ENCODE measurements at places on chromosomes 2 and 18.

DNA sequence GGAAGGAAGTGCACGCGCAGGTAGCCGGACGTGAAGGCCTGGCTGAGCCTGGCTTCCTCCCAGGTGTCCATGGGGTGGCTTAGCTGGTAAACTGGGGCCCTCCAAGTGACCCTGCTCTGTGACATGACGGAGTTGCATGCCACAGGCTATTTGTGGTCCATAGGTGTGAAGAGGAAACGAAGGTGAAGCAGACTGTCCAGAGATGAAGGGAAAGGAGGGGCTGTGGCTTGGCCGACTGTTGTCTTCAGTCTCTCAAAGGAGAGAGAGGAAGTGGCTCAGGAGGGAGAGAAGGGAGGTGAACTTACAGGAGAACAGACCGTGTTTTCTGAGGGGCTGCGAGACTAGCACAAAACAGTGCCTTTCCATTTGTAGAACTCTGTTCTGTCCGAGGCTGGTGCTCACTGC, 19.3 kb downstream of the INPP5D start:
- DNase-seq = peak; percentile 52

DNA sequence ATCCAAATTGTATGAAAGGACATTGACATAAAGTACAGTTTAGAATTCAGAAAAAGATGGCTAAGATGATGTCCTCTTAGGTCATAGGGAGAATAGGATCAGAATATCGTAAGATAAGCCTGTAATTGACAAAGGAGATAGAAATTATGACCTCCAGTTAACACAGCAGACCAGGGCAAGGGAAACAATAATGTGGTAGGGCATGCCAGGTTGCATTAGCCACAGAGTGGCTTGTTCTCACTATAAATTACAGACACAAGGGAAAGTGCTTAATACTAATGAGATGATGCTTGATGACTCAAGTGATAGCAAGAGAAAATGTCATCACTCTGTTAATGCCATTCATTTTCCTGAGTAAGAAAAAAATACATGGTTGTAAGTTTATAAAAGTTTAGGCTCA, 48.9 kb upstream of the LRP1B start:
- no peak for DNase-seq

DNA sequence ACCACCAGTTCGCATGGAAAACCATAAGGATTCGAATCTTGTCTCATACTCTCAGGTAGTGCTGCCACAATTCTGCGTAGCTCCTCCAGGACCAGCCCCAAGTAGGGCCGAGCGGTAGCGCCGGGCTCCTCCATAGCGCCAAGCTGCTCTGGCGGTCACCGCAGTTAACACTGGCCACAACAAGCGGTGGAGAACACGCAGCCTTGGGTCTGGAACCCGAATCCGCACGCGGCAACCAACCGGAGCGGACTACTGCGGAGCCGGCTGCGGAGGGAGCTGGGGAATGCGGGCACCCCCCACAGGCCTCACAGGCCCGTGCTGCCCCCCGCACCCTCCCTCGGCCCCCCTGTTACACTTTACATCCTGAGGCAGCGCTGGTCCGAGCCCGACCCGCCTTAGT, 531.5 kb downstream of the STK39 start:
- DNase-seq = no peak

GRCh38 chr2:221486106-221486505, 86.0 kb downstream of the EPHA4 start:
- DNase-seq = no peak

GRCh38 chr18:9787712-9788111, 79.6 kb downstream of the RAB31 start:
- DNase-seq = no peak

- peak; percentile 73 for DNase-seq
Measured at GRCh38 chr2:190791347-190791975, 89.2 kb upstream of the GLS start.

DNA sequence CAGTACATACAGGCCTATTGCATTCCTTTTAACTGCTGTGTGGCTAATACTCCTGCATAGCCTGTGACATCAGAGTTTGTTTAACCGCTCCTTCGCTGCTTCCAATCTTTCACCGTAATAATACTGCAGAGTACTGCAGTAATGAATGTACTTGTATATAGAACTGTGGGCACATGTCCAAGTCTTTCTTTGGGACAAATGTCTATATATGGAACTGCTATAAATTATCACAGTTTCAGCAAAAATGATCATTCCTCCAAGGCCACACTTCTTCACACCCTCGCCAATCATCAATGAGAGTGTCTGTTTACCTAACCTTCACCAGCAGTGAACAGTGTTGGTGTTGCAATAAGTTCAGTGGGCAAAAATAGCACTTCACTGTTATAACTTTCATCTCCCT, 230.4 kb downstream of the SP3 start:
- DNase-seq = no peak

DNA sequence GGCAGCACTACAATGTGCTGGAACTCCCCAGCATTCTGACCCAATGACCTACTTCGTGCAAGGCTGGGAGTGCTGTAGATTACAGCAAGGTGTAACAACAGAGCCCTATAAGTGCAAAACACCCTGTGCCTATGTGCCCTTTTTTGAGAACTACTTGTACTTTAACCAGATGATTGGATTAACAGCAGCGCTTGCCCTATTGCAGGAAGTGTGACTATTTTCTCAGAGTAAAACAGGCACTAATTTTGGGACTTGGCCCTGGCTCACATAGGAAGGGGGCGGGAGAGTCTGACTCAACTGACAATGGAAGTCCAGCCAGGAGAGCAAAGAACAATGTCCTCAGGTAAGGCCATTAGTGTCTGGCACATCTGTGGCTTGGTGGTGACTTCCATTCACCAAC, 35.6 kb upstream of the RNF125 start:
- no peak for DNase-seq

GRCh38 chr2:134601264-134601663, 117.5 kb downstream of the TMEM163 start:
- DNase-seq = no peak

GRCh38 chr2:9991221-9991620, 39.7 kb downstream of the GRHL1 start:
- DNase-seq = no peak

DNA sequence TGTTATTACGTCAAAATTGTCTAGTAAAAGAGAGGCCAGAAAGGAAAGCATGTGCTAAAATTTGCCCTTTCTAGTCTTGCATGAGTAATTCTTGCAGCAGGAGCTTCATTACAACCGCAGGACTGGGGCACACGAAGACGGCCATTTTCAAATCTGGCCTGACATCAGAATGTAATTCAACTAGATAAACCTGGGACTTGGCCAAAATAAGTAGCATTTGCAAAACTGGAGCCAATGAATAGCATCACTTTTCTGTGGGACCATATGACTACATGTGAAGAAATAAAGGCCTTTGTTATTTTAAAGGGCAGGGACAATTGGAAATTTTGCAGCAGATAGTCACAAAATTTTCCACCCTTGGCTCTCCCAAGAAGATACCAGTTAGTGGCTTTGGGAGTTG, 3.0 kb upstream of the FZD7 start:
- DNase-seq = no peak

DNA sequence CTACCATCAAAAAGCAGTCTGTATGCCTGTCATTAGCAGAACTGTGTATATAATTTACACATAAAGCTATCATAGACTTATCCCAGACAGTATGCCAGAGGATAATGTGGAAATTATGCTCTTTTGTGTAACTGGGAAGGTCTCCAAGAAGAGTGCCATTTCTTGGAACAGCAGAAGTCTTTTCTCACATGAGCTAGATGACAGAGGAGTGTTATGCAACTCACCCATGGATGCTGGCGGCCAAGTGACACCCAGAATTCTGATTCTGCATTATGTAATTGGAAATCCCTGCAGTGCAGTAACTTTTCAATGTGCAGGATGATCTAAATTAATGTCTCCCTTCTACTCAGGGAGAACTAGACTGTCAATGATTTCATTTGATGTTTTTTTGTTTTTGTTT, 160.0 kb downstream of the UBE2E3 start:
- DNase-seq = no peak

- DNase-seq = peak; percentile 75
Measured at GRCh38 chr2:239934571-239935171, 90.5 kb downstream of the NDUFA10 start.

DNA sequence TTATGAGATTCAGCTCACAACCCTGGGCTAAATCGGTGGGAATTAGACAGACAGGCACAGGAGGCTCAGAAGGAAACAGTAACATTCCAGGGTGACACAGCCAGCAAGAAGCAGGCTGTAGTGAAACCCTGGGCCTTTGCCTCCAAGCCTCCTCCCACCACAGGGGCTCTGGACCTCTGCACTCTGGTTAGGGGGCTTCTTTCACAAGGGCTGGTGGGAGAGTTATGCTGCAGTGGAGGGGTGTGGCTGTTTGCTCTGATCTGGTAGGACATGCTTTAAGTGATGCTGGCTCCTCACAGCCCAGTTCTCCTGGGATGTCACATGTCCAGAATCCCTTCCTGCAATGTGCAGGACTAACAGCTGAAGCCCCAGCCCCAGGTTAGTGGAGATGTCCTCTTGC, 109.9 kb downstream of the TGFA start:
- DNase-seq = no peak

- no peak for DNase-seq
Measured at GRCh38 chr2:168639441-168639898, 163.0 kb upstream of the NOSTRIN start.

GRCh38 chr2:129656081-129656598, 323.3 kb upstream of the RAB6C start:
- no peak for DNase-seq

DNA sequence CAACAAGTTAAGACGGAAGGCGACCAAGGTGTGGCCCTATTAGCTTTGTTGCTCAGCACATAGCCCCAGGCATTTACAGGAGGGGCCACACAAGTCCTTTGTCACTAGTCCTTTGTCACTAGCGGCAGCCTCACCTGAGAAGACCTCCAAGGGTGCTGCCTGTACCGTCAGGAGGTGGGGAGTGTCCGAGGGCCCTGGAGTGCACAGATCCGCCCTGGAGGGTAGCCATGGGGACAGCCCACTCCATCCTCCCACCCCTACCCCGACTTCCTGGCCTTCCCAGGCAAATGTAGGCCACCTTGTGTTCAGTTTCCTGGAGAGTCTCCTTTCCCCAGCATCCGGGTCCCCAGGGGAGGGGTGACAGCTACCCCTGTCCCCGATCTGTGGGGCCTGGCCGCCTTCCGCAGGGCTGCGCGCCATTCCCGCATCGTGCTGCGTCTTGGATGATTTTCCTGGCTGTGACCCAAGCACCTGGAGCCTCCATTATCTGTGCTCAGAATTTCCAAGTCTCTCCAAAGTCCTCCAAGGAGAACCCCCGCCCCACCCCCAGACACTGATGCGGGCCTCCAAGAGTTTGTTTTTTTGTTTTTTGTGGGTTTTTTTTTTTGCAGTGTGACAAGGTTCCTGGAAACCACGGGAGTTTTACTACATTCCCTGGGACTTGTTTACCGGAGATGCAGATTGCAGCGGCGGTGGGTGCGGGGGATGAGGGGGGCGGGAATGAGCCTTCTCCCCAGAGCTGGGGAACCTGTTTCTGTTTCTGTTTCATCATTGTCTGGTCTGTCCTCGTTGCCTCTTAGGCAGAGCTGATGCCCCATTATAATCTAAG, 28.6 kb downstream of the TEX44 start:
- peak; percentile 55 for DNase-seq

GRCh38 chr18:61352611-61353010, 19.4 kb downstream of the CDH20 start:
- DNase-seq = no peak

- no peak for DNase-seq
Measured at GRCh38 chr2:102021779-102022178, 30.0 kb downstream of the IL1R2 start.

DNA sequence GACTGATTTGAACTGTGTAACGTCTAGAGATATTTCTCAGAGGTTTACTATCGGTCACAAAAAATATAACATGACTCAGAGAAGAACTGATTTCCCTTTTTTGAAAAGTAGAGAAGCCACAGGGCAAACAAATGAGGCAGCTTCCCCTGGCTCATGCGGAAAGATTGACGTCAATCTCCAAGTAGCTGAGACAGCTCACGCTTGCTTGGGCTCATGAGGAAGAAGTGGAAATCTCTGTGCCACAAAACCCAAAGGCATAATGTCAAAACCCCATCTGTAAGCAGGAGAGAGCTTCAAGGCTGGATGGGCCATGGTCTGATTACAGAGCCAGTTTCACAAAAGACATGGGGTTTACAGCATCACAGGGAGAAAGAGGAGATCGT, 188.1 kb downstream of the ARL4C start:
- peak; percentile 88 for DNase-seq

DNA sequence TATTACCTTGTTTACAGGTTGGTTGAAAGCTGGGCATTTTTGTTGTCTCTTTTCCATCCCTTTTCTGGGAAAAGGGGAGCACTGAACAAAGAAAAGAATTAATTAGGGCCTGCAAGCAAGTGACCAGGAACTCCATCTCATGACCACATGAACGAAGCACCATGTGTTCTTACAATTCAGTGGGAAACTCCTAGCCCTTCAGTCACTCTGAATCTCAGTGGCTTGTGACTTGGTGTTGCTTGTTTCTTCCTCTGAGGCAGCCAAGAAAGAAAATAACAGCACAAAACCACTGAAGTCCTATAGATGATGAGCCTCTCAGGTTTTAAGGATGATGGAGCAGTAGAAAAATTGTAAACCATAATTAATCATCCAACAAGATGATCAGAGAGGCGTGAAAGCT, 129.1 kb upstream of the CAB39 start:
- no peak for DNase-seq

DNA sequence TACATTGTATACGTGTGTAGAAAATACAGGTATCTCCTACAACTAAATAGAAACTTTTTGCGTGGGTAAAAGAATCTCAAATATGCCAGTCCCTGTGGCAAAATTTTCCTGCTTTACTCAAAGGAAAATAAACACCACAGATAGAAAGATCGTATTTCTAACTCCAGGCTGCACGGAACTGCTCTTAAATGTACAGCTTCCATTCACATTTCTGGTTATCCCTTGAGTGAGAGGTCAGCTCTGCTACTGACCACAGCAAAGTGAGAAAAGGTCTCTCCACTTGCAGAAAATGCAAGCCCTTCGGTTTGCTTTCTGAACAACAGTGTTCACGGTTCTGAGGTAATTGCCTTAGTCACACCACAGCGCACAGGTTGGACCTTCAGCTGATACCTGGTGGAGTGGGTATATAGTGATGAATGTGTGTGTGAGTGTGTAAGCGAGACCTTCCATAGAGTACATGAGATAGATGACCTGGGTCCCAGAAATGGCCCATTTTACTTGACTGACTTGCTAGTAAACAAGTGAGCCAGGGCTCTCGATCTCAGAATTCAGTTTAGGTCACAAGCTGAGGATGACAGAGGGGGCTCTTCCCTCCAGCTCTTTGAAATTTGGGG, 52.1 kb downstream of the ALPK2 start:
- no peak for DNase-seq

- DNase-seq = no peak
Measured at GRCh38 chr2:96985181-96985945, 1.0 kb downstream of the FAM178B start.

GRCh38 chr2:150538651-150539201, 51.3 kb upstream of the RND3 start:
- no peak for DNase-seq

- DNase-seq = no peak
Measured at GRCh38 chr2:223536546-223536945, 65.6 kb downstream of the SCG2 start.

DNA sequence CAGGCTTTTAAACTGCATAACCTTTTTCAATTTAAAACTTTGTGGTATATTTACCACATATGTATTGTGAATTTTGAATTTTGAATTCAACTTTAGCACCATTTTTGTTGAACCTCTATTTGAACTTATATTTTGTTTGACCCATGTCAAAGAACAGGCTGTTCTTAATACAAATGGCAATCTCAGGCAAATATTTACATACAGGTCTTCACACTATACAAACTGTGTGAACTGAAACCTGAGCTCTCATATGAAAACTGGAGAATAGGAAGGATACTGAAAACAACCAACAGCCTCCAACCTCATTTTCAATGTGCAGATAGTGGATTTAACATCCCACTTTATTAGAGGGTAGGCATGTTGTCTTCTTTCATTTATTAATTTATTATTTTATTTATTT, 491.8 kb downstream of the KCNJ3 start:
- DNase-seq = no peak
